ENCODE measurements at places on chromosomes 12 and 14.

DNA sequence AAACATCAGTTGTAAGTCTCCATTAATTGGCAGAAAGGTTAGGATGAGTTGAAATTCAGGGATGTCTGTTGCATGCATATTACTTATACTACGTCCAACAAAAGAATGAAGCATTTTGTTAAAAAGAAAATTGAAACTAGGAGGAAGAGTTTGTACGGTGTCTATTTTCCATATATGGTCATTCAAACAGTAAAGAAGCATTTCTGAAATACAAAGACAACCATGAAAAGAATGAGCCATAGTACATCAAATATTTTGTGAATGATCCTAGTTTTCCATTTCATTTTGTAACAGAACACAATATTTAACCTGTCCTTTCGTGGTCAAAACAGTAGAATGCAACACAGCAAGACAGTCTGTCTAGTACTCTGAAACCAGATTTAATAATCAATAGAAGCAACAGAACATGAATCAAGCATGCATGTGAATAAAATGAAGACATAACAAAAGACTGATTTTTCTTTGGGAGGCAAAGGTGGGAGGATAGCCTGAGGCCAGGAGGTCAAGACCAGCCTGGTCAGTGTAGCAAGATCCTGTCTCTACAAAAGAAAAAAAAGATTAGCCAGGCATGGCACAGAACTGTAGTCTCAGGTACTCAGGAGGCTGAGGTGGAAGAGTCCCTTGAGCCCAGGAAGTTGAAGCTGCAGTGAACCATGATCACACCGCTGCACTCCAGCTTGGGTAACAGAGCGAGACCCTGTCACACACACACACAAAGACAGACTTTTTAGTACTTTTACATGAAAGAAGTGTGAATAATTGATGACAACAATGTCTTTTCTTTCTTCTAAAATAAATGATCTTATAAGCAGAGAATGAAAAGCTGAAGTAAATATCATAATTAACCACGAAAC is 156.0 kb downstream of the LRIG3 start:
- no peak for DNase-seq

- DNase-seq = peak; percentile 98
Observed at GRCh38 chr12:124921200-124922031, 7.0 kb upstream of the UBC start.

DNA sequence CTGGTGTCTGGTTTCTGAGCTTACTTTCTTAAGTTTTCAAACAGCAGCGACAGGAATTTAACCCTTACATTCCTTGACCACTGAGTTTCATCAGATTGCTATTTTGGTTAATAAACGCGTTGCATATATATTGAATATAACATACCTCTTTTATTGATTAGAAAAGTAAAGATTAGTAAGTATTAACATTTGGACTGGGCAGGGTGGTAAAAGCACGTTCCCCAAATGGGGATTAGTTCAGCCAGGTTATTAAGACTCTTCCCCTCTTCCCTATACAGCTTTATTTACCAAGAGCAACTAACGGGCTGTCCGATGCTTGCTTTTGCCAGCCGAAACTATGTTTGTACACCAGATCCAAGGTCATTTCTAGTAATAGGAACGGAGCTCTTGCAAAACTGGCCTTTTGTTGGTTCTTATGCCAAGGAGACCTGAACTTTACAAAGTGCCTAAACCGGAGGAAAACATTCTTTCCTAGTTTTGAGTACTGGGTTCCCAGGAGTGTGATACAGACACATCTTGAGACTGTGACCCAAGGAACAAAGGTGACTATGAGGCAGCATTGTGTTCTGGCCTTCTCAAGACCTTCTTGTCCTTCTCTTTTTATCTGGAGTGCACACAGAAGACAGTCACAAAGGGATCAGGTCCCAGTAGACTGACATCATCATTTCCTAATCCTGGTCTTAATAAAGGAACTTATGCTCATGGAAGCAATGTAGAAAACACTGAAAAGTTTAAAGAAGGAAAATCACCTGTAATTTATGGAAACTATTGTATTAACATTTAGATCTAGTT is 2.6 kb downstream of the GLRX5 start:
- DNase-seq = no peak

DNA sequence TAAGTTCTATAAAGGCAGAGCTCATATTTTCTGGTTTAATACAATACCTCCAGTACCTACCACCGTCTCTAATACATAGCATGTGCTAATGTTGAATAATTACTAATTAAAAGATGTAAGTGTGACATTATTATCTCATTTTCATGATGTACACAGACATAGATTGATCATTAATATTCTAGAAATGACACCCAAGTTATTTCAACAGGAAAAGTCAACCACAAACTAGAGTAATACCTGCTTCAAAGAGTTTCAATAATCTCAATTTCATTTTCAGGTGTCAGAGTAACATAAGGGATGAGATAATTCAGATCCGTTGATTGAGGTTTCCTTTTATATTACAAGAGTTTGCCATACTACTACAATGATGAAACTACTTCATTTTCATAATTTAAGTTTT is 388.9 kb downstream of the SOX5 start:
- no peak for DNase-seq

DNA sequence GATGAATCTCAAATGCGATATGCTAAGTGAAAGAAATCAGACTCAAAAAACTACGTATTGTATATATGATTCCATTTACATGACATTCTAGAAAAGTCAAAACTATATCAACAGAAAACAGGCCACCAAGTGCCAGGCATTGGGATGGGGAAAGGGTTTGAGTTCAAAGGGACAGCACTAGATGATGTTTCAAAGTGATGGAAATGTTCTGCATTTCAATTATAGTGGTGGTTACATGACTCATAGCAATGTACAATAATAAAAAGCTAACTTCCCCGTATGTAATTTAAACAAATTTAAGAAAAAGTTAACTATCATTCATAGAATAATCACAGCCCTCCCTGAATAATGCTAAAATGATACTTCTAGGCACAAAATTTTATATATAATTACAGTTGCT is 13.5 kb downstream of the HECTD1 start:
- DNase-seq = no peak

DNA sequence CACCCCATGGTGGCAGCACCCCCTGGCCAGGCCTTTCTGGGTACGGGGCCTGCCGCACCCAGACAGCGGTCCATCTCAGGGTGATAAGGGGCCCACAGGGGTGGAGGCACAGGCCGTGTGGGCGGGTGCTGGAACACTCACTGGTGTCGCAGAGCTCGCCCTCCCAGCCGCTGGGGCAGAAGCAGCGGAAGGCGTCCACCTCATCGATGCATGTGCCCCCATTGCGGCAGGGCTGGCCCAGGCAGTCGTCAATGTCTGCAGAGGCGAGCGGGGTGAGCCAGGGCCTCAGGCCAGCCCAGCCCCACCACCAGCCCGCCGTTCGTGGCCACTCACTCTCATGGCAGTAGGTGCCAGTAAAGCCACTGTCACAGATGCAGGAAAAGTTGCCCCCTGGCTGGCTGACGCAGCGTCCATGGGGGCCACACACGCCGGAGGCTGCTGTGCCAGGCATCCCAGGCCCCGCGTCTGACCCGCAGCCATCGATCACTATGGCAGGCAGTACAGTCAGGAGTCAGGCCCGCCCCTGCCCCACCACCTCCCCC is 19.9 kb downstream of the JAG2 start:
- DNase-seq = no peak

- DNase-seq = no peak
Observed at GRCh38 chr12:15225136-15225862, 4.1 kb upstream of the RERG start.

- no peak for DNase-seq
Observed at GRCh38 chr12:40444174-40444573, 219.4 kb downstream of the LRRK2 start.

- no peak for DNase-seq
Observed at GRCh38 chr14:59406454-59407245, 58.5 kb downstream of the GPR135 start.
